ENCODE measurements at places on chromosomes 4 and X.

DNA sequence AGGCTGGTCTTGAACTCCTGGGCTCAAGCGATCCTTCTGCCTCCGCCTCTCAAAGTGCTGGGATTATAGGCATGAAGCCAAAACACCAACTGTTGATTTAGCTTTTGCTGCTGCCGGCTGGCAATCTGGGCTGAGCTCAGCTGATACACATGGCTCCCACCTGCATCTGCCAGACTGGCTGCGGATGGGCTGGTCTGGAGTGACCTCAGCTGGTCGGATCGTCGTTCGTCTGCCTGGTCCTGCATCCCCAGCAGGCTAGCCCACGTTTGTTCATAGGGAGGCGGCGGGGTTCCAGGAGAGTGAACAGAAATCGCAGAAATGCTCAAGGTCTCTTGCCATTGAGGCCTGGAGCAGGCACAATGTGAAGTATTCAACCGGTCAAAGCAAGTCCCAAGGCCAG is 74.4 kb upstream of the DDX3X start:
- no peak for DNase-seq

- DNase-seq, result no peak
Measured at GRCh38 chr4:1556541-1557220, 127.4 kb downstream of the FAM53A start.

DNA sequence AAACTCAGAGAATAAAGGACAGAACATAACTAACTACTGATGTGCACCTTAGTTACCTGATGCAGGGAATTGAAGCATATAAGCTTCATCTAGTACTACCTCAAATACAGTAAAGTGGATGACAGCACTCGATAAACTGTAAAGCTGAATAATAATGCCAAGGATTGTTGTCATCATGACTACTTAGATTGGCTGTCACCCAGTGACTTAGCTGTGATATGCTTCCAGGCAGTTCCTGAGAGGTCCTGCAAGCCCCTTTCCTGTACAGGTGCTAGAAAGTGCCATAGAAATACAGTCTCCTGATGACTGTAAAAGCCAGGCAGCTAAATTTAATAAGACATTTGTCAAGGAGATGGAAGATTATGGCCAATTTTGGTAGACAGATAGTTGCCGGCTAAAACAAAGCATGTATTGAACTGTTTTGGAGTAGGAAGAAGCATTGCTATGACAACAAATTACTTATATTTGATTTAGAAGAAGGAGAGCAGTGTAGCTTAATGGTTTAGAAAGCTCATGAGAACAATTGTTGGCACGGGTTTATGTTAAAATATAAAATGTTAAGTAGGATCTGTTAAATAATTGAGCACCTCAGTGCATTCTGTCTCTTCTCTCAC is 29.7 kb downstream of the TMEM164 start:
- DNase-seq, result no peak

- no peak for DNase-seq
Measured at GRCh38 chrX:63350465-63350877, 661 bp downstream of the SPIN4 start.

GRCh38 chr4:74990276-74990875 is 57.5 kb downstream of the PARM1 start:
- no peak for DNase-seq

Data from activated T-helper 1 cell treated with anti-CD3 and anti-CD28 coated beads, Interleukin-12 subunit alpha, Interleukin-12 subunit beta, Interleukin-2, Interleukin-4 antibody, amounts not matched to agents 30 ng/mL and 10 ng/mL and 1 ng/mL, durations not matched to agents 14 hours and 24 hours and 36 hours (primary cell).